ENCODE measurements at places on chromosomes 2 and 18. TPM values are rescaled to one million over a fixed set of nuclear protein-coding genes. Genes with fewer than 3 reads are reported as not detected.

DNA sequence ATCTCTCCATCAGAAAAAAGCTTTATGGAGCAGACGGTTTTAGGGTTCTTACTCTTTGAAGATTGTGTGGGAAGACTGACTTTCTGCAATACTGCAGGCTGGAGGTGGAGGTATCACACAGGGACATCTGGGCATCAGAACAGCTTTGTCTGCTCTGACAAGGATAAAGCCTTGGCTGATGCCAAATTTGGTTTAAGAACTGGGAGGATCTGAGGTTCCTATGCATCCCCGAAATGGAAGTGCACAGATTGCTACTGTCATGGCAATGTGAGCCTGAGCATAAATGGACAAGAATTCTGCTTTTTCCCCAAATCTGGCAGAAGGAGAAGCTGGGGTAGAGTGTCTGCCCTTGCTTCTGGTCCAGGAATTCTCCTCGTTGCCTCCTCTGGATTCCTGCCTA, 424.3 kb downstream of the SLC4A3 start:
- no peak for DNase-seq

GRCh38 chr2:48568547-48568946, 38.6 kb downstream of the STON1 start:
- no peak for DNase-seq

GRCh38 chr2:239398521-239398921, 2.3 kb downstream of the HDAC4 start:
- DNase-seq = no peak

- DNase-seq = no peak
Observed at GRCh38 chr2:236552212-236552542, 17.4 kb upstream of the ACKR3 start.

DNA sequence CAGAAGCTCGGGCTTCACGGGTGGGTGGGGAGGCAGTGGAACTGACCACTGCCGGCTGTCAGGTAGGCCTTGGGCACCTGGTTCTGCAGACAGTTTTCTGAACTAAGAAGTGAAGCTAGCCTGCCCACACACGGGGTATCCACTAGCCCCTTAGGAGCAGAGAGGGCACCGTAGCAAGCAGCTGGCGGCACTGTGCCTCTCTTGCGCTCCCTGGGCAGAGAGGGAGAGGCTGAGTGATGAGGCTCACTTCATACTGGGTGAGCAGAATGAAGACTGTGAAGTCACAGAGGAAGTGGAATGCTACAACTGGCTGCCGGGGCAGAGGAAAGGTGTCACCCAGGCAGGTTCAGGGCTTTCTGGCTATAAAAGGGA, 753 bp downstream of the ITPRIPL1 start:
- peak; percentile 87 for DNase-seq

- DNase-seq = no peak
Observed at GRCh38 chr2:158619496-158619895, 162.7 kb downstream of the PKP4 start.

- no peak for DNase-seq
Observed at GRCh38 chr2:234957834-234958135, 6.0 kb downstream of the SH3BP4 start.

The GPR155 gene
- total RNA-seq = 3.1 TPM

The DAW1 gene
- not detected for total RNA-seq

The CRIM1 gene
- 19.0 TPM for total RNA-seq

The SH3RF3 gene
- 0.47 TPM for total RNA-seq

The ZNF638 gene
- total RNA-seq = 90.2 TPM

The CD8A gene
- 1.3 TPM for total RNA-seq

The BAZ2B gene
- total RNA-seq = 3.8 TPM
